ENCODE measurements at places on chromosomes 4 and X.

GRCh38 chrX:123884809-123885408 is 25.1 kb downstream of the XIAP start:
- no peak for DNase-seq

- no peak for DNase-seq
Measured at GRCh38 chr4:173699841-173700475, 169.9 kb upstream of the HAND2 start.

DNA sequence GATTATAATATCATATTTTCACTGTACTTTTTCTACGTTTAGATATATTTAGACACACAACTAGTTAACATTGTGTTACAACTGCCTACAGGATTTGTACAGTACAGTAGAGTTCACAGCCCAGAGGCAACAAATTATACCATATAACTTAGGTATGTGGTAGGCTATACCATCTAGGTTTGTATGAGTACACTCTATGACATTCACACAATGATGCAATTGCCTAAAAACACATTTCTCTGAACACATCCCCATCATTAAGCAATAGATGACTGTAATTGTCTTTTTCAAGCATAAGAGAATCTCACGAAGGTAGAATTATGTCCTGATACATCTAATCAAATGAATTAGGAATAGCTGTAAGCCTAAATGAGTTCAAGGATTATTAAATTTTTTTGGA is 12.3 kb upstream of the TIGD2 start:
- no peak for DNase-seq

- no peak for DNase-seq
Measured at GRCh38 chr4:119932277-119932676, 134.4 kb downstream of the MAD2L1 start.

DNA sequence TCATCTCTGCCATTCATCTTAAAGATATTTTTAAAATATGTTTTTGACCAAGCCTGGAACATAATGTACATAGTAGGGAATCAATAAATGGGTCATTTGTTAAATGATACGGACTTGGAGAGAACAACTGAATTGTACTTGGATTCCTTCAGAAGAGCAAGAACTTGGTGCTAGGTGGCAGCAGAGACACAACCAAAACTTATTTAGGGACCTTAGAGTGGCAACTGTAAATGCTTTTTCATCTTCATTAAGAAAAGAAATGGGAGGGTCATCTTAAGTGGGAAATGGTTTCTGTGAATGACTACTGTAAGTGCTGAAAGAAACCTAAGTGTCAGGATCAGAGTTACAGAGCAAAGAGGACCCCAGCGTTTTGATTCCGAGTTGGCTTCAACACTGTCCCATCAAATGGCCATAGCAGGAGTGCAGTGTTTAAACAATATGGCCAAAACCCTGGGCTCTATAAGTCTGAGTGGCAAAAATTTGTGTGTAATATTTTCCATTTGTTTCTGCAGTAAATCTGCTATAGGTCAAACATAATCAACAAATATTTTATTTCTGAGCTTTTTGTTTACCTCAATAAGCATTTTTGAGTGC is 213.6 kb downstream of the PALLD start:
- DNase-seq: no peak

DNA sequence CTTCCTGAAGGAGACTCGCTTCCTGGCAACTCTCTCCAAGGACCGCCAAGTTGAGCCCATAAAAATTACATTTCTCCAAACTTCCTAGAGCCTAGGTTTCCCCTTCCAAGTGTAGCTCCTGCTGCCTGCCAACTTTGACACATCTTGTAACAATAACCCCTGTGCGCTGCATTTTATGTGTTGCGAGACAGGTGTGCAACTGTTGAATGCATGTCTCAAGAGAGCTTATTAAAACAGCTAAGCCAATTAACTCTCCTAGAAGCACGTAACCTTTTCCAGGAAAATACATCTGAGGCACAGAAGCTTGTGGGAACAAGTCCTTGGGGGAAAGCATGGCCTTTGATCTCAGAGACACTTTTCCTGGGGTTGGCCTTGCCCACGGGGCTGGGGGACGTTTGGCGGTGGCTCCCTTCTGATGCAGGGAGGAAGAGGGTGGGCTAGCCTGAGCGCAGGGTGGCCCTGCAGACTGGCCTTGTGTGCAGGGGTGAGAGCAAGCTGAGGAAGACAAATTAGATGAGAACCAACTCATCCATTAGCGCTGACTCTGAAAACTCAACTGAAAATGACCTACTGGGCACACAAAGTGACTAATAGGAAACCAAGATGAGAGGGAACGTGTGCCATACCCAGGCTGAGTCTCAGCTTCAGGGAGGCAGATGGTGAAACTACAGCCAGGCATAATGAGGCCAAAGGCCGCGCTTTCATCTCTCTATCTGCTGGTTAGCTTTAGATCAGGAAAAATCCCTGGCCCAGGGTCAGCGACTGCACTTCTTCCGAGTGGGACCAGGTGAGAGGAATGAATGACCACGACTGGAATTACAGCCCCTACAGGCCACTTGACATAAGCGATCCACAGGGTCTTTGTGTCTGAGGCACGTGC is 75.3 kb downstream of the ENPP6 start:
- no peak for DNase-seq

- no peak for DNase-seq
Measured at GRCh38 chr4:80307774-80308465, 27.6 kb upstream of the CFAP299 start.
